ENCODE measurements at places on chromosomes 7 and 10.

GRCh38 chr7:91628742-91629141 is 251.8 kb downstream of the MTERF1 start:
- no peak for DNase-seq
- no peaks in the 10 kb centered on the region for H3K27me3 ChIP-seq
- no peak overlapping the region for H3K4me3 ChIP-seq
- no peaks in the 10 kb centered on the region for H3K36me3 ChIP-seq

DNA sequence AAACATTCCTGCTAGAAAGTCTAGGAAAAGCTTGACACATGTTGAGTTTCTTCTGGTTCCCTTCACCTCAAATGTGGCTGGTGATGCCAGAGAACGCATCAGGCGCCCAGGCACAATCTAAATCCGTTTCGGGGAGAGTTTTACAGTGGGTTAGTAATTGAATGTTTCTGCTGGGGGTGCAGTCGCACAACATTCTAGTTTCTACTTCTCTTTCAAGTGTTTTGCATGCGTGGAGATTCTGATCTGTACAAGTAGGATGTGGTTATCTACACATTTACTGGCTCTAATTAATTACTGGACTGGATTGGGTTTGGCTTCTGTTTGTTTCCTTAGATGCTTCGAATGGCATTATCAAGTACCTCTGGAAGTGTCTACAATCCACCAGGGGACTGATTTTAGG is 173.8 kb downstream of the TMEM26 start:
- no peak overlapping the region for H3K4me3 ChIP-seq
- no peaks in the 10 kb centered on the region for H3K27me3 ChIP-seq
- H3K36me3 ChIP-seq = no peaks in the 10 kb centered on the region
- H3K4me1 ChIP-seq = no peaks in the 10 kb centered on the region

DNA sequence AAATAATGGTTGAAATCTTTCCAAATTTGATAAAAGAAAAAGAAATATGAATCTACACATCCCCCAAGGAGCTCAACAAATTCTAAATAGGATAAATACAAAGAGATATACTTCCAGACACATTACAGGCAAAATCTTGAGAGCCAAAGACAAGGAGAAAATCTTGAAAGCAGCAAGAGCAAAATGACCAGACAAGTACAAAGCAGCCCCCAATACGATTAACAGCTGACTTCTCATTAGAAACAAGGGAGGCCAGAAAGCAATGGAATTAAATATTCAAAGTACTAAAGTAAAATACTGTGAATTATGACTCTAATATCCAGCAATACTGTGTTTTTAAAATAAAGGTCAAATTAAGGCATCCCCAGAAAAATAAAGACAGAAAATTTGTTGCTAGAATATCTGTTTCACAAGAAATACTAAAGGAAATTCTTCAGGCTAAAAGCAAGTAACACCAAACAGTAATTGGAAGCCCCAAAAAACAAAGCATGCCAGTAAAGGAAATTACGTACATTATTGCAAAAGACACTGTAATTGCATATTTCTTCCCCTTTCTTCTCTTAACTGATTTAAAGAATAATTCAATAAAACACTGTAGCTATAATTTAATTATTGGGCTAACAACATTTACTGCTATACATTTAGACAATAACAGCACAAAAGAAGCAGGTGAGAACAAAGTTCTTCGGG is 36.4 kb downstream of the ZNF438 start:
- no peak overlapping the region for H3K27ac ChIP-seq
- H3K4me3 ChIP-seq = no peak overlapping the region
- no peaks in the 10 kb centered on the region for H3K27me3 ChIP-seq
- no peak for DNase-seq

- no peaks in the 10 kb centered on the region for H3K36me3 ChIP-seq
Measured at GRCh38 chr7:44998153-44998871, 1.7 kb upstream of the CCM2 start.

DNA sequence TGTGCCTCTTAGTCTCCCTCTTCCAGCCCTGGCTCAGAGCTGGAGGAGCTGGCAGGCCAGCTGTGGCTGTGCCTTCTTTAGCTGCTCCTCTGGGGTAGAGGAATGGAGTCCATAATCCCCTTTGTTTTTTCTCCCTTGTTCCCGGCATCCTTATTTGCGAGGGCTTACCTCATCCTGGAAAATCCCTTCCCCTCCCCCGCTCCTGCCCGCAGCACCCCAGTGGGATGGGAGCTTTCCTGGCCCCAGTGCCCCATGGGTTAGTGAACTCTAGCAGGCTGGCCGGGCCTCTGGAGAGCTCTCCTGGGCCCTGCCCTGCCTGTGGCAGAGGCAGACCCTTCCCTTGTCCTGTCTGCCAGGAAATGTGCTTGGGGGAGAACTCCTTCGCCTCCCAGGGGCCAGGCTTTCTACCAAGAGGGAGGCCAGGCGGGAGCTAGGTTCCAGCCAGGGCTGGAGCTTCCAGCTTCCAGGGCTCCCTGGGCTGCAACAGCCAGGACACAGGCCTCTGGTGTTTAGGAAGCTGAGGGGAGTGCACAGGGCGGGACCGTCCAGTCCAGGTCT is 16.5 kb upstream of the TRIM8 start:
- no peaks in the 10 kb centered on the region for H3K27me3 ChIP-seq
- no peak overlapping the region for H3K4me3 ChIP-seq

GRCh38 chr7:75630549-75630948 is 108.2 kb downstream of the HIP1 start:
- H3K27ac ChIP-seq = no peak overlapping the region
- no peak for DNase-seq
- no peaks in the 10 kb centered on the region for H3K4me1 ChIP-seq
- H3K4me3 ChIP-seq = no peak overlapping the region
- H3K27me3 ChIP-seq = no peaks in the 10 kb centered on the region

- no peaks in the 10 kb centered on the region for H3K27me3 ChIP-seq
- no peak overlapping the region for H3K27ac ChIP-seq
- H3K4me3 ChIP-seq = no peak overlapping the region
- H3K4me1 ChIP-seq = no peaks in the 10 kb centered on the region
- DNase-seq = no peak
Measured at GRCh38 chr7:156155988-156156733, 343.9 kb upstream of the SHH start.

DNA sequence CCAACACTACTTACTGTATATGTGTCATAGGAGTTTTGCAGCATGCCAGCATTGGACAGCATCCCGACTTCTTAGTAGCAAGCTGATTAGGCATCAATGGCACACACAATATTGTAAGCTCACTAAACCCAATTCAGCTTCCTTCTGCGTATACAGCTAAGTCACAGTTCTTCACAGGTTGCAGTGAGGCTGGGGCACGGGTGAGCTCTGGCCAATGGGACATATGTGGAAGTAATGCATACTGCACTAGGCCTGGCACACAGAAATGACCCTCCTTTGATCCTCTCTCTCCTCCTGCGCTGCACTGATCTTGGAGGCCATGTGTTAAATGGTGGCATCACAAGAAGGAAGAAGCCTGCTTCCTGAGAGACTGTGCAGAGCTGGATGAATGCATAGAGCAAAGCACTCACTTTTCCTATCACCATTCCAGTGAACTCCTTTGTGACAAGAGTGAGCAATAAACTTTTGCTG is 11.9 kb downstream of the RAB11FIP2 start:
- no peaks in the 10 kb centered on the region for H3K4me1 ChIP-seq
- DNase-seq = no peak
- no peaks in the 10 kb centered on the region for H3K36me3 ChIP-seq
- H3K27me3 ChIP-seq = no peaks in the 10 kb centered on the region
- no peak overlapping the region for H3K4me3 ChIP-seq
- no peak overlapping the region for H3K27ac ChIP-seq

- no peak for DNase-seq
- H3K36me3 ChIP-seq = no peaks in the 10 kb centered on the region
- no peak overlapping the region for H3K27ac ChIP-seq
- H3K27me3 ChIP-seq = no peaks in the 10 kb centered on the region
- no peak overlapping the region for H3K4me3 ChIP-seq
Measured at GRCh38 chr7:39265641-39266591, 288.2 kb downstream of the POU6F2 start.

DNA sequence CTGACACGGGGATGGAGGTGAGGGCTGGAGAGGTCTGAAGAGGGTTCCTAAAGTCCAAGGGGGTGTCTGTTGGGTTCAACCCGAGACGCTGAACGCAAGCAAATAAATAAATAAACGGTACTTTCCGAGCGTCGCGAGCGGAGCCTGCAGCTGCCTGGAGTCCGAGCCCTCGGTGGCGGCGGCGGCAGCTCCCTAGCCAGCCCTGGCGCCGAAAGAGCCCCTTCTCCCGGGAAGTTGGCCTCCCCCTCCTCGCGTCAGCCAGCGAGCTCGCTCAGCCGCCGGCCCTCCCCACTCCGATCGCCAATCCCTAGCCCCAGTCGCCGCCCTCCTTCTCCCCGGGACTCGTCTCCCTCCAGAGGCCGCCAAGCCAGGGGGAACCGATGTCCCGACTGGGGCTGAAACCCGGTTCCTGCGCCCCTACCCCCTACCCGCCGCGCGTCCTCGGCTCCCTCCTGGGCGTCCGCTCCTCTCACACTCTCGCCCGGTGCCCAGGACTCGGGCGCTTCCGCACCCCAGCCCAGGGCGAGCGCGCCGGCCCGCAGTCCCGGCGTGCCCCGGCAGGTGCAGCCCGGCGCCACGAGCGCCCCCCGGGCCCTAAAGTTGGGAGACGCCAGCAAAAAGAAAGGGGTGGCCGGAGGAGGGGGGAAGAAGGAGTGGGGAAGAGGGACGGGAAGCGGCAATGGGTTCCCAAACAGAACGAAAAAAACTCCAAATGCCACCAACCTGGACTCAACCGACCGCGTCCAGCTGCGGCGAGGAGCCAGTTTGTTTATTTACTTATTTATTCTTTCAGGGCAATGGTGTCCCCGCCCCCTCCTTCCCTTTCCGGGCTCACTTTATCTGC is at the start of gene GFRA1:
GFRA1 (minus strand) TSS at position 767 of the 844 bp plus-strand sequence. CDS start 1,177 bp downstream, outside the sequence.
- H3K27me3 ChIP-seq = peaks cover 5% of the 10 kb centered on the region
- H3K4me1 ChIP-seq = no peaks in the 10 kb centered on the region
- no peaks in the 10 kb centered on the region for H3K36me3 ChIP-seq
- H3K4me3 ChIP-seq = no peak within 1 kb of the TSS
- DNase-seq = no peak

- H3K36me3 ChIP-seq = no peaks in the 10 kb centered on the region
- H3K4me1 ChIP-seq = peaks cover 13% of the 10 kb centered on the region
- no peak for DNase-seq
Measured at GRCh38 chr10:3484306-3485056, 300.5 kb downstream of the KLF6 start.

GRCh38 chr10:67297637-67298181 is 371.9 kb downstream of the LRRTM3 start:
- H3K27ac ChIP-seq = no peak overlapping the region
- no peak overlapping the region for H3K4me3 ChIP-seq
- no peaks in the 10 kb centered on the region for H3K4me1 ChIP-seq
- H3K27me3 ChIP-seq = no peaks in the 10 kb centered on the region

DNA sequence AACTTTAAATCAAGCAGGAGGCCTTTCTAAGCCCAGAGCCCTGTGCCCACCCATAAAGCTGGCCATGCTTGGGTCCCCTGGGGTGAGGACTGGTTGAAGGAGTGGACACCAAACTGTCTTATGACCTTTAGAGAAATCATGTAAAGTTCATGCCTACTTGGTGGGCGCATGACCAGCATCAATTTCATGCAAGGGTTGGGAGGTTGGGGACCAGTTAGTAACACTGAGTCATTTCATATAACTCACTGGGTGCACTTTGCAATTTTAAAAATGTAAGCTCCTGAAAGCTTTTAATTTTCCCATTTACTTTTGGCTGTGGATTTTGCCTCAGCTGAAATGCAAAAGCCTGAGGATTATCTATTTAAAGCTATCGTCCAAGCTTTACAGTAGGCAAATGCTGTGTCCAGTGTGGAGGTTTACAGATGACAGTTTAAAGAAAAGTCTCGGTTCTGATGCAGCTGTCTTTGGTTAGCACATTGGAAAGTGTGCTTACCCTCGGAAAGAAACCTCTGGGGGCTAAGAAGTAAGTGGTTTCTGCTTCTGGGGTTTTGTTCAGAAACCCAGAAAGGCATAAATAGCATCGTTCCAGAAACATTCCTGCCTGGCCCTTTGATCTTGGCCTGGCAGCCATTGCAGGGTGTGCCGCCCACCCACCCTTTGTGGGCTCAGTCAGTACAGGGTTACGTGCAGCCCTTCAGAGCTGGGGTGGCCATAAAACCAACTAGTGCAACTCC is 48.8 kb upstream of the CHST15 start:
- H3K4me1 ChIP-seq = no peaks in the 10 kb centered on the region
- no peak overlapping the region for H3K4me3 ChIP-seq
- no peaks in the 10 kb centered on the region for H3K27me3 ChIP-seq
- H3K36me3 ChIP-seq = no peaks in the 10 kb centered on the region
- DNase-seq = no peak
- no peak overlapping the region for H3K27ac ChIP-seq

- no peak for DNase-seq
- no peak overlapping the region for H3K4me3 ChIP-seq
- H3K36me3 ChIP-seq = no peaks in the 10 kb centered on the region
- H3K27ac ChIP-seq = no peak overlapping the region
Measured at GRCh38 chr7:6725003-6725402, 18.3 kb upstream of the ZNF12 start.

GRCh38 chr7:70215491-70215890 is 617.2 kb downstream of the AUTS2 start:
- no peak overlapping the region for H3K4me3 ChIP-seq
- H3K27me3 ChIP-seq = no peaks in the 10 kb centered on the region

GRCh38 chr10:33722067-33722466 is 387.6 kb upstream of the NRP1 start:
- no peaks in the 10 kb centered on the region for H3K36me3 ChIP-seq
- no peaks in the 10 kb centered on the region for H3K4me1 ChIP-seq
- H3K27ac ChIP-seq = no peak overlapping the region
- no peak for DNase-seq
- H3K27me3 ChIP-seq = no peaks in the 10 kb centered on the region

- H3K36me3 ChIP-seq = no peaks in the 10 kb centered on the region
- no peaks in the 10 kb centered on the region for H3K27me3 ChIP-seq
- H3K4me1 ChIP-seq = no peaks in the 10 kb centered on the region
- H3K27ac ChIP-seq = no peak overlapping the region
- no peak for DNase-seq
Measured at GRCh38 chr7:135704074-135704473, 23.9 kb downstream of the SLC13A4 start.

DNA sequence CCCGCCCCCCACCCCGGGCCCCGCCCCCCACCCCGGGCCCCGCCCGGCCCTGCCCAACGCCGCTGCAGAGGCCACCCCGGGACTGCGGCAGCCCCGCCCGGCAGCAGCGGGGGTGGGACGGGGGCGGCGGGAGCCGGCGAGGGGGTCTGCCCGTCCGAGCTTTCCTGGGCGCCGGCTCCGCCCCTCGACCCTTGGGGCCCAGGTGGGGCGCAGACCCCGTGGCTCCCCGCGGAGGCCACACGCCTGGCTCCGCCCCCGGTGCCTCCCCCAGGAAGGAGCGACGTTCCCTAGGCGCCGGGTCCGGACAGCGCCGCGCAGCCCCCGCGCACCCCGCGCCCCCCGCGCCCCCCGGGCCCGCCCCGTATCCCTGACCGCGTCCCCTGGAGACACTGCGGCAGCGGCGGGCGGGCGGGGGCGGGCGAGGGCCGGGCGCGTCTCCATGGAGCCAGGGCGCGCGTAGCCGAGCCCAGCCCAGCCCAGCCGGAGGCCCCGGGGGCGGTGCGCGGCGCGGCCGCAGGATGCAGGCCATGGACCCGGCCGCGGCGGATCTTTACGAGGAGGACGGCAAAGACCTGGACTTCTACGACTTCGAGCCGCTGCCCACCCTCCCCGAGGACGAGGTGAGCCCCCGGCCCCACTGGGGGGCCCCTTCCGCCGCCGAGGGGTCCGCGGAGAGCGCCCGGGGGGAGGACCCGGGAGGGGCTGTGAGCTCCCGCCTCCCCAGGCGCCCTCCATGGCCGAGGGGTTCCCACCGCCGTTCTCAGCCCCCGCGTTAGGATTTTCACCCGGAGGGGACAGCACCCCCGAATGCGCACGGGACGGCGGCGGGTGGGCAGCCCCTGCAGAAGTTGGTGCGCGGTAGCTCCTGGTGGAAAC is at the start of gene KNDC1:
KNDC1 (plus strand) TSS at position 270 of the 876 bp plus-strand sequence; CDS start at position 519, 249 bp downstream.
- DNase-seq = peak; percentile 33
- no peak within 1 kb of the TSS for H3K27ac ChIP-seq
- H3K27me3 ChIP-seq = no peaks in the 10 kb centered on the region
